ENCODE measurements at places on chromosomes 1 and 21.

GRCh38 chr1:219174460-219175211, 958 bp downstream of the LYPLAL1 start:
- DNase-seq, result peak; percentile 15

- no peak for DNase-seq
Measured at GRCh38 chr1:201344206-201345080, 33.0 kb downstream of the TNNT2 start.

DNA sequence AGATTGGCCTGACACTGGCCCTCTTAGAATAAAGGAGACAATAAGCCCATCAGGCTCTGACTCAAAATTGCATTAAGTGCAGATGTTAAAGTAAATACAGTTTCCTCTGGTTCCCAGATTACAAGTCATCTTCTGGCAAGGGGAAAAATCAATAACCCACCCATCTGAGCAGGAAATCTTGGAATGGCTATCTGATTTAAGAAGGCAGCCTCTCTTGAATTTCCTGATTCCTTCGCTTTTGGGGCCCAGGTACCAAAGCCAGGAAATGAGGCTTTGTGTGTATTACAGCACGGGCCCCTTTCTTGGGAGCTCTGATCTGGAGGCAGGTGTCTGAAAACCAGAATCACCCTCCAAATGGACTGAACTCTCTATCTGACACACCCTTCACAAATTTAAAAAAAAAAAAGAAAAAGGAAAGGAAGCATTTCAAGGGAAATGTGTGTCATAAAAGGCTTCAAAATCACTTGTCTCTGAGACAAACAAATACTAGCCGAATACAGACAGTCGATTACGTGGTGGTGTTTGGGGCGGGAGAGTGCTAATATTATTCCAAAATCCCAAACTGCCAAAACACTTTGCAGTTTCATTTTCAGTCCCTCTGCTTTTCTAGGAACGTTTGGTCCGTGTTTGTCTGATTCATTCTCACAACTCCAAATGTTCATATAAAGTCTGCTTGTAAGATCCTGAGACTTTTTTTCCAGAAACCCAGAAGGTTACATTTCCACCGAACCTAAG, 240.9 kb upstream of the CAMK1G start:
- no peak for DNase-seq

- DNase-seq, result peak; percentile 6
Measured at GRCh38 chr1:219058891-219059820, 114.5 kb upstream of the LYPLAL1 start.

- no peak for DNase-seq
Measured at GRCh38 chr1:160187407-160187806, 3.0 kb upstream of the CASQ1 start.
